ENCODE measurements at places on chromosomes 2 and 18.
A peak's percentile ranks its signal among the peaks of the same experiment; 100 is the strongest.

GRCh38 chr2:133843551-133843950 is 275.3 kb upstream of the NCKAP5 start:
- DNase-seq, result no peak

GRCh38 chr2:140718999-140719398 is 1411.8 kb downstream of the LRP1B start:
- DNase-seq, result no peak

GRCh38 chr18:9927392-9928063 is 13.7 kb downstream of the VAPA start:
- no peak for DNase-seq

- DNase-seq, result no peak
Observed at GRCh38 chr2:232174662-232175061, 203.9 kb upstream of the ALPP start.

DNA sequence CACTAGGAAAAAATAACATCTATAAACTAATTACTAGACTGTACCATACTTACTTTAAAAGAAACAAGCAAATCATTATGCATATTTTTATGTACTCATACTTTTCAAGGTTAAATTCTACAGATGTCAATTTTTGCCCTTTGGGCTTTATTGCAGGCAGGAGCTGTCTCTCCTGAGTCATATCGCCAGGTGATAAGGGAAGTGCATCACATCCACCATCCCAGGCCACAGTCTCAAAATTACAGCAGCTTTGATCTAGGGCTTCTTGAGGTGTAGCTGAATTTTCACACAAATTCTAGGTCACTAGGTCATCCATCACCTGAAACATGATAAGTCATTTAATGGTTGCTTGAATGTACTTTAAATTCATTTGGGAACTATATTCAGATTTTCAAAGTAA is 38.4 kb upstream of the FRZB start:
- DNase-seq, result peak; percentile 10

- DNase-seq, result peak; percentile 50
Observed at GRCh38 chr18:31634331-31634713, 42.6 kb downstream of the TTR start.

DNA sequence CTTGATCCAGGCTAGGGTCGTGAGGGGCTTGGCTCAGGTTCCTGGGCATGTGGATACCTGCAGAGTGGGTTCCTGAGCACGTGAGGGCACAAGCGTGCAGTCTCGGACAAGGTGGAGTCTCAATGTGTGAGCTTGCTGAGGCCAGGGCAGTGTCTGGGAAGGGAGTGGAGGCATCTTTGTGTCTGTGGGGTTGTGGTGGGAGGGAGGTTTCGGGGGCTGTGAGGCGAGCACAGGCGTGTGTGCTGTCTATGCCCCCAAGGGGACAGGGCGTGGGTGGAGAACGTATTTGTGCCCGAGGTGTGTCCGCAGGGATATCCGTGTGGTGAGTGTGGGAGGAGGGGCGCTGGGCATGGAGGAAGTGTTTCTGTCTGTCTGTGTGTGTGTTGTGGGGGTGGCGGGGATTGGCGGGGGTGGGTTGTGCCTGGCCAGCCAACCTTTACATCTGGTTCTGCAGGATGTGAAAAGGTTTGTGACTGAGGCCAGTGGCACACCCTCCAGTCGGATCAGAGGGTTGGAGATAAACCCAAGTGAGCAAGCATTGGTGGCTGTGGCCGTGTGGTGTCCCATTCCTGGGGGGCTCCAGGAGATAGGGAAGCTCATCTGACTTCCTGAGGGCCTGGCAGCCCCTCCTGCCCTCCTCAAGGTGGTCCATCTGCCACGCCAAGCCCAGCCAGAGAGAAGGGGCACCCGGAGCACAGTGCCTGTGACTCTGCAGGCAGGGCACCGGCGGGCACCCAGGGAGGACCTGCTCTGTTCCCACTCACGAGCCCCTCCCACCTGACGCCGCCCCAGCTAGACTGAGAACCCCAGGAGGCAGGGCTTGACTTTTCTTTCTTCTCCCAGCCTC is 57.1 kb downstream of the ZFP36L2 start:
- no peak for DNase-seq

GRCh38 chr18:74303936-74304335 is 11.7 kb upstream of the C18orf63 start:
- no peak for DNase-seq

- no peak for DNase-seq
Observed at GRCh38 chr2:72141881-72142451, 5.7 kb downstream of the CYP26B1 start.

DNA sequence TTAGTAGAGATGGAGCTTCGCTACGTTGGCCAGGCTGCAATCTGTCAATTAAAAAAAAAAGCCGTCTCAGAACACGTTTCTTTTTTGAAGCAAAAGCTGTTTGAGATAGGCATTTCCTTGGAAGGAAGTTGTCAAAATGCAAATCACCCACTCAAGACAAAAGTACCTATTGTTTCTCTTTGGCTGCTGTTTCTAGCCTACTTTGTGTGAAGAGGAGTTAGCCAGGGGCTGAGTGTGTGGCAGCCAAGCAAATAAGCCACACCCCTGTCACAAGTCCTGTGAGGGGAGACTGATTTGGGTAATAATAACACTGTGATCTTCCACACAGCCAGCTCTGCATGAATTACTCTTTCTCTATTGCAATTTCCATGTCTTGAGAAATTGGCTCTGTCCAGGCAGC is 47.4 kb upstream of the CDCA7 start:
- DNase-seq, result peak; percentile 13

GRCh38 chr2:101630224-101630949 is 67.1 kb upstream of the MAP4K4 start:
- DNase-seq, result no peak

DNA sequence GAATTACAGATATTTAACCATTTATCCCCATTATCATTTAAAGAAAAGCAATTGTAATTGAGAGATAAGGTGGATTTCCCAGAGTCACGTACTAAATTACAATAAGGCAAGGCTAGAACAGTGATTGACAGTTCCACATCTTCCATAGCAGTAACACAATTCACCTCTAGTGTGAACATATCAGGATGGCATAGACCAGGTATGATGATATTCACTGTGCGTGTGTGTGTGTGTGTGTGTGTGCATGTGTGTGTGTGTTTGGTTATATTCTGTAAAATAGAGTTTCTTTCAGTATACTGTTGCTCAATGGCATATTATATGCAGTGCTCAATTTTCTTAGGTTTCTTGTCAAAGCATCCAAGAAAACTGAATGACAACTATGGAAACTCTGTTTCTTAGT is 1.7 kb downstream of the SCN2A start:
- DNase-seq, result no peak

DNA sequence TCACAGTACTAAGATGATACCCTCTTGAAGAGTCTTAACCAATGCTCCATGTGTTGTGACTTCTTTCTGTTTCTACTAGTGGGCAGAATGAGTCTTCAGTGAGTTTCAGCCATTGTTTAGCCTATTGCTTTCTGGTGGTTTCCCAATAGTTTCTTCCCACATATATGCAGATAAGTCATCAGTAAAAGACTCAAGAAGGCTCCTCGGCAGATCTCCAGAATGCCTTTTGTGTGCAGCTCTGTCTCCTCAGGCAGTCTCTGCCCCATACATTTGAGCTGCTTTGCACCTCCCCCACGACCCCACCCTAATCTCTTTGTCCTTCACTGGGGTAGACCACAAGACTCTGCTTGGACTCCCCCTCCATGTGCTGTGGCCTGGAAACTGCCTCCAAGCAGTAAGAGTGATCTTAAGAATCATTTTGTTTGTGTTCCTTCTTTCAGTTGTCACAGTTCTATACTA is 71.6 kb upstream of the CHRNA1 start:
- DNase-seq, result peak; percentile 65

- DNase-seq, result no peak
Observed at GRCh38 chr2:201707753-201708152, 9.3 kb upstream of the MPP4 start.

- peak; percentile 88 for DNase-seq
Observed at GRCh38 chr18:63366213-63367052, 573 bp downstream of the KDSR start.

DNA sequence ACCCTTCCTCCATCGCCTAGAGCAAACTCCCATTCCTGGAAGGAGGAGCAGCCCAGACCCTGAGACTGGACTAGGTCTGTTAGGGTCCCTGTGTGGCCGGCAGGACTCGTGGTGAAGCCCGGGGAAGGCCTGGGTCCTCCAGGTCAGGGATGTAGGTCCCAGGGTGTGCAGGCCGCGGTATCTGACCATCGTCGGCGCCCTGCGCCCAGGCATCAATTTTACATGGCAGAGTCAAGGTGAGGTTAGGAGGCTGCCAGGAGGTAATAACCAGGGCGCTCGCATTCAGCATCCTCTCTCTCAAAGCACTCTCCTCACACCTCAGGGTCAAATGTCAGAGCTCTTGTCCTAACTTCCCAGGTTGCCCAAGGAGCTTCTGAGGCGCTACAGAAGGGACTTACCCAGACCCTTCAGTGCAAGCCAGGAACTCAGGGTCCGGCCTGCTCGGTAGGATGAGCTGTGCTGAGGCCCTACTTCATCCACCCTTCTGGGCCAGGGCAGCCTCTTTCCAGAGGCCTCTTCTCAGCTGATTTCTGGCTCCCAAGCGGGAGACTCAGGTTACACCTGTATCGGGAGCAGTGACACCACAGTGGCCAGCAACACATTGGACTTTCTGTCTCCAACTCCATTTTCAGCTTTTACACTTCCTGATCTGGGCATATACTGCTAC is 628 bp downstream of the SH2D6 start:
- DNase-seq, result no peak

All from activated CD4-positive, alpha-beta T cell treated with anti-CD3 and anti-CD28 coated beads, Interleukin-10, Interleukin-2, amounts not matched to agents 100 ng/mL and 50 ng/mL, durations not matched to agents 16 hours and 8 hours (primary cell).